Muscle of arm (tissue), 14 donors: ENCODE measurements at places on chromosomes 7 and 10.
A peak's percentile ranks its signal among the peaks of the same experiment; 100 is the strongest.

GRCh38 chr7:14023342-14023741 lies 33.9 kb upstream of the ETV1 start:
- DNase-seq: no peak

DNA sequence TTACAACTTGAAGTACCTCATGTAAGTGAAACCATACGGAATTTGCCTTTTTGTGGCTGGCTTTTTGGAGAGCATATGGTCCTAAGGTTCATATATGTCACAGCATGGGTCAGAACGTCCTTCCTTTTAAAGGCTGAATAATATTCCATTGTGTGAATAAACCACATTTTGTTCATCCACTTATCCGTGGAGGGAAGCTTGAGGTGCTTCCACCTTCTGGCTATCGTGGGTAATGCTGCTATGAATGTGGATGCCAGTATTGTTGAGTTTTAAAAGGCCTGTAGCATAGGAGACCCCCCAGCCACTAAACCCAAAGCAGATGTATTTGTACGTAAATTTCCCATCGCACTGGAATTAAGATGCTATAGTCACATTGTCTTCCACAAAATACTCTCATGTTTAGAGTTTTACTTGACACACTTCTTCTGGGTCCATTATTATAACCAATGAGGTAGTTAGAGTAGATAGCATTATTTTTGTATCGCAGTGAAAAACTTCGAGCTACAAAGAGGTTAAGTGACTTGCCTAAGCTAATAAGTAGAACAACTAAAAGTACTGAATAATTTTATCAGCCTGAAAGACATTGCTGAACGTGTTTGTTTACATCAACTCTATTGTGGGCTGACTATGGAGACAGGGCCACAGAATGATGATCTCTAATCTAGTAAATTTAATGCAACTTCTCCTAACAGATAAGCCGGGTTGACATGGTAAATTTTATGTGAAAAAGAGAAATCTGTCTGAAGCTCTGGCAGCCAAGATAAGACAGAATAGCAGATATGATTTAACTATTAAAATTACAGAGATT lies 183.0 kb upstream of the CTBP2 start:
- DNase-seq: peak; percentile 2

- peak; percentile 36 for DNase-seq
These were observed at the start of gene PLCE1 for GRCh38 chr10:93993782-93994437. Gene PLCE1, plus strand, starts transcription at chr10:93993931. Its CDS starts 37,116 bp downstream, at chr10:94031047.

GRCh38 chr7:27551803-27552400 lies 110.8 kb downstream of the HIBADH start:
- no peak for DNase-seq

DNA sequence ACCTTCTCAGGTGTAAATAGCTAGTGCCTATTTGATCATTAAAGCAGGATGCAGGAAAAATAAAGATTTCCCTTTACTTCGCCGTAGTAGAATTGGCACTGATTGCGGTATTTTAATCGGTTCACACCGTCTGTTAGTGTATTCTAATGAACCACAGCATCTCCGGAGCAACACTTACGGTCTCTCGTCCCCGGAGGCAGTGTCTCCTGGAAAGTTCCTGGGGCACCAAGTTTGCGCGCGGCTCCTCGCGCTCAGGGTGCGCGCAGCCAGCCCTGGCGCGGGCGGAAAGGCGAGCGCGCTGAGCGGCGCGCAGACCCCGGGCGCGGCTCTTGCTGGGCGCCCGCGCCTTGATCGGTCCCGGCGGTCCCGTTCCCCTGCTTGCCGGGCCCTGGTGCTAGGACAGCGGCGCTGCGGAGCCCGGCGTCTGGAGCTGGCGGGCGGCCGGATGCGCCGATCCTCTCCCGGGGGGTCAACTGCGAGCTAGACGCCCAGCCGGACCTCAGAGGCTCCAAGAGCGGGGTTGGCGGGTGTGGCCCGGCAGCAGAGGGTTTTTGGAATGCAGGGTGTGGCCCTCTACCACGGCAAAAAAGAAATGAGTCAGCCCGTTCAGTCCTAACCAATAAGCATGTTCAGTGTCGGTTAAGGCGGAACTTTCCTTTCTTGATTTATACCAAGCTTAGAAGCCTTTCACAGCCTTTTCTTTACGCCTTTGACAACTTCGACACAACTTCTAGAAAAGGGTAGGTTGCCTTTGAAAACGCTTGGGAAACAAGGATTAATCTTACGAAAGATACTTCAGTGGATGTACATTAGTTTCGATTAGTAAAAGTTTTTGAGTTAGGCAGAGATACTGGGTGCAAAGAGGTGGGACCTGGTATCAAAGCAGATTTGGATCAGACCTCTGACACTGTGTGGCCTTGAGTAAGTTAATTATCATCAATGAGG lies 166.8 kb upstream of the ASAH2 start:
- DNase-seq: peak; percentile 66

DNA sequence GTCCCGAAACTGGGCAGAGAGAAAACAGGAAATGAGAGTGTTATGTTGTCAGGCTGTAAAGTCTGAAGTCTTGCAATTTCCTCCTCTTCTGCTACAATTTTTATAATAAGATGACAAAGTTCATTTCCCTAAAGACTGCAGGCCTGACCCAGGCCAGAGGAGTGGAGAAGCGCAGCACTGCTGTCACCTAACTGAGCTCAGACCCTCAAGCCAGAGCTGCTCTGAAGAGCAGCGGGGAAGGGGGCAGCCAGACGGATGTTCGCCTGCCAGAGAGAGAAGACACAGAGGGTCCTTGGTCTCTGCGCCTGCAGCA lies 12.6 kb upstream of the AOAH start:
- DNase-seq: no peak
